ENCODE measurements at places on chromosomes 5 and 9.

DNA sequence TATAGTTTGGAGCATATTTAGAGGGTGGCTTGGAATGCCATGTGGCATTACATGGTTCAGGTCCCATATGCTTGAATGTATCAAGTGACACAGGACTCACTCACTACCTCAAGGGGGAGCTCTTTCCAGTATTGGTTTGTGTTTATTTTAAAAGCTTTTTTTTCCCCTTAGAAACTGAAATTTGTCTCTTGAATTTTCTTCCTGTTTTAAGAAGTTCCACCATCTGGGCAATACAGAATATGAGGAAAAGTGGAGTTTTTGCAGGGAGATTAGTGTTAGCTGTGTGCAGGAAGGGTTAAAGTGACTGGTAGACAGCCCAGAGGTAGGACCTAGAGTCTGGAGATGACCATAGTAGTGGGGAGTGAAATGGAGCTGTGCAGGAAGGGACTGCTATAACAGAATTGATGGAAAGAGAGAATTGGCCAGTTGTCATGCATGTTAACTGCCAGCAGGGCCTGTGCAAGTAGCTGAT lies 36.6 kb downstream of the CTNNA1 start:
- no peak for DNase-seq

GRCh38 chr9:113851873-113852272 lies 24.2 kb upstream of the ZNF618 start:
- DNase-seq = no peak

GRCh38 chr5:176151281-176151680 lies 86.9 kb upstream of the SIMC1 start:
- DNase-seq = no peak

GRCh38 chr5:129904102-129904666 lies at the start of gene CHSY3:
CHSY3 (plus strand) TSS chr5:129904465.
- no peak for DNase-seq

DNA sequence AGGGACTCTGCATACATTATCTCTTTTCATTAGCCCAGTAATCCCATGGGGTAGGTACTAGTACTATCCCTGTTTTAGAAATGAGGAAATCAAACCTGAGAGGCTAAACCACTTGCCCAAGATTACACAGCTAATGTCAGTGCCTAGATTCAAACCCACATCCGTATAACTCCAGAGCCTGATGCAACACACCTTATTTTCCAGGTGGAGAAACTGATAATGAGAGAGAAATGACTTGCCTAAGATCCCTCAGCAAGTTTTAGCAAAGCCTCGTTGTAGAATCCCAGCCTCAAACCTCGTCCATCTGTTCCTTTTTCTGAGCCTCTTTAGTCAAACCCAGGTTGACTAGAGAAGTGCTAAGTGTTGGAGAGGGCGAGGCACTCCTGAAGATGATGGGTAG lies 1.1 kb upstream of the ADAM19 start:
- no peak for DNase-seq

DNA sequence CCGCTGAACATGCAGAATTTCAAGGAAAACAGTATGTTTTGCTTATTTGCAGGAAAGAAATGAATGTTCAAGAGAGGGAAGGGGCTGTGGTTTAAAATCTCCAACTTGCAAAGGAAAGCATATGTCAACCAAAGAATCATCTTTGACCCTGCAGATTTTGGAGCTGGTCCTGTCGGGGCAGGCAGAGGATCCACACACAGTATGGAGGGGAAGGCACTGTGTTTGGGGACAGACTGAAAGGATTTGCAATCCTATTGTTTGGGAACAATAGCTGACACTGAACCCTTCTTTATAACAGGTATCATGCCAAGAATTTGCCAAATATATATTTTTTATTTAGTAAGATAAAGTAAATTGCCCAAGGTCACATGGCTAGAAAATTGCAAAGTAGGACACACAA lies 121.4 kb upstream of the ZNF618 start:
- DNase-seq = no peak

GRCh38 chr5:107320846-107321245 lies 349.9 kb downstream of the EFNA5 start:
- DNase-seq = no peak

GRCh38 chr5:52853650-52854049 lies 65.9 kb downstream of the ITGA1 start:
- DNase-seq = no peak

- no peak for DNase-seq
These were observed 76.6 kb downstream of the F2RL2 start for GRCh38 chr5:76546497-76547102.

DNA sequence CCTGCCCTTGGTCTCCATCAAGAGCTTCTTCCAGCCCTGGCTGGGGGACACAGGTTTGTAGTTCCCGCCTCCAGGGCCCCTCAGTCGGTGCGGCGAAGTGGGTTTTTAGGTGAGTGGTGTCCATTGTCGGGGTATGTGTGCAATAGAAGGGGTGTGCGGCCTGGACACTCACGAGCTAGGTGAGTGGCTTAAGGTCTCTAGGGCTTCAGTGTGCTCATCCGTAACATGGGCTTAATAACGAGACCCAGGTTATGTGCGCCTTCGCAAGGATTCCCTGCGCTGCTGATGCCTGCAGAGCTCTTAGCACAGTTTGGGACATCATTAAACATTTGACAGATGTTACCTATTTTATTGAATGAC lies 656 bp downstream of the CEP78 start:
- DNase-seq = no peak

- DNase-seq = no peak
These were observed 16.5 kb downstream of the NTRK2 start for GRCh38 chr9:84686068-84686467.

DNA sequence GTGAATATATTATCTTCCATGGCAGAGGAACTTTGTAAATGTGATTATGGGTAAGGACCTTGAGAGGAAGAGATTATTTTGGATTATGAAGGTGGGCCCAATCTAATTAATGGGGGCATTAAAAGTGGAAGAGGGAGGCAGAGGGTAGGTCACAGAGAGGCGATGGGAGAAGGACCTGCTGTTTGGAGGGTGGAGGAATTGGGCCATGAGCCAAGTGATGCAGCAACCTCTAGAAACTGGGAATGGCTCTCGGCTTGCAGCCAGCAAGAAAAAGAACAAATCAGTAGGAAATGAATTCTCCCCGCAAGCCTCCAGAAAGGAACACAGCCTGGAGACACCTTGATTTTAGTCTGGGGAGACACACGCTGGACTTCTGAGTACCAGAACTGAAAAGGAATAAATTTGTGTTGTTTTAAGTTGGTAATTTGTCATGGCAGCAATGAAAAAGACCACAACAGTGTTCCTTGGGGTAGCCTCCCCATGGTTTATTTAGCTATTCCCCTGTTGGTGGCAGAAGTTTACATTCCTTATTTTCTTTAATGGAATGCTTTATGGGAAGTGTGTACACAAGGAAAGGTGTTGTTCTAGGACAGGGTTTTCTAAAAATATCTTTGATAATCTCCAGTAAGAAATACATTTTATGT lies 103.6 kb downstream of the HSPA4 start:
- DNase-seq = no peak

DNA sequence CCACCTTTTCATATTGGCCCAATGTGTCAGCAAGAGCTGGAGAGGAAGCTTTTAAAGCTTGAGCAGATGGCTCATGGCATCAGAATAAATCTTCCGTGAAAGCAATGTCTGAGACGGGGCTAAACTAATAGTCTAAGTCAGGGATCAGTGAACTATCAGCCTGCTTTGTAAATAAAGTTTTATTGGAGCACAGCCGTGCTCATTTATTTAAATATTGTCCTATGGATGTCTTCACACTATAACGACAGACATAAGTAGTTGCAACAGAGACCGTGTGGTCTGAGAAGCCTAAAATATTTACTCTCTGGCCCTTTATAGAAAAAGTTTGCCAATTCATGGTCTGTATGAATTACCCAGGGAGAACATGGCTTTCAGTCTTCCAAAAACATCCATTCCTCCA lies 85.6 kb upstream of the SLC44A1 start:
- no peak for DNase-seq

DNA sequence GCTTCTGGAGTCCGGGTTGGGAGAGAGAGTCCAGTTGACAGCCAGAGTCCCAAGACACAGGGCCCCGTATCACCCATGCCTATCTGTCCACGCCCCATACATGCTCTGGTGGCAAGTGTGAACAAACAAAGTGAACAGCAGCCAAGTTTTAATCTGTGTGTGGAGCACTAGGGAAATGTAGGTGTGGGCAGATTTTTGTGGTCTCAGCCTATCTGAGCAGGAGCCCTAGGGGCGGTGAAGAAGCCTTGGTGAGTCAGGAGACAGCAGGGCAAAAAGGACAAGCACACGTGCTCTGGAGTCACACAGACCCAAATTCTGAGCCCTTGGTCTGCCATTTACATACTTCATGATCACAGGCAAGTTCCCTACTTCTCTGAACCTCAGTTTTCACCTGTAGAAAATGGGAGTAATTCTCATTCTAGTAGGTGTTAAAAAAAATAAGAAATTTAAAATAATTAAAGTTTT lies 23.2 kb downstream of the EGR1 start:
- DNase-seq = no peak

GRCh38 chr5:101877451-101877850 lies 418.6 kb downstream of the SLCO4C1 start:
- DNase-seq = no peak

DNA sequence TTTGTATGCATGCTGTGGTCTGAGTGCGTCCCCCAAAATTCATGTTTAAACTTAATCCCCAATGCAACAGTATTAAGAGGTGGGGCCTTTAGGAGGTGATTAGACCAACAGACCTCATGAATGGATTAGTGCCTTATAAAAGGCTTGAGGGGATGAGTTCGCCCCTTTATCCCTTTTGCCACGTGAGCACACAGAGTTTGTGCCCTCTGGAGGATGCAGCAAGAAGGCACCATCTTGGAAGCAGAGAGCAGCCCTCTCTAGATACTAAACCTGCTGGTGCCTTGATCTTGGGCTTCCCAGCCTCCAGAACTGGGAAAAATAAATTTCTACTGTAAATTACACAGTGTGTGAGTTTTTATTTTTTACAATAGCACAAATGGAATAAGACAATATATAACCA lies 177.1 kb upstream of the SPRY4 start:
- DNase-seq = no peak

GRCh38 chr5:87400305-87400899 lies 12.3 kb downstream of the CCNH start:
- no peak for DNase-seq

GRCh38 chr5:1040571-1040970 lies 32.0 kb downstream of the NKD2 start:
- DNase-seq = no peak

GRCh38 chr9:103899866-103900265 lies 194.2 kb upstream of the SMC2 start:
- no peak for DNase-seq

Data from stimulated activated CD8-positive, alpha-beta memory T cell treated with anti-CD3 and anti-CD28 coated beads, Interleukin-7, amount 100 ng/mL, for 1 hour (primary cell).